ENCODE measurements at places on chromosomes 16 and 17.

DNA sequence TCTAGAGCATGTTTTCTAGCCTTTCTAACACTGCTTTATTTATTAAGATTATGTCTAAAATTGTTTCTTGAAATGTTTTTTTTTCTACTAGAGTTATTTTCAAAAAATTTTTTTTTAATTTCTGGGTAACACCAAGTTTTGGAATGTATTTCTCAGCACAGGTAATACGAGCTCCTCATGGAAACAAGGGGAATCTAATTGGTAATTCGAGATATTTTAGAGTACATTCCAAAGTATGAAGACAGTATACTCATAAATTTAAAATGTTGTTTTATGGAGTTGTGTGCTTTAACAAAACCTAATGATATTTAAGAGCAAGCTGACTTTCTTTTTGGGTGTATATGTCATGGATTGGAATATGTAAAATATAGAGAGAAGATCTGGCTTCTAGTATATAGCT lies 42.4 kb downstream of the OMG start:
- DNase-seq, result peak; percentile 27

GRCh38 chr16:15757630-15758251 lies 99.1 kb downstream of the MYH11 start:
- DNase-seq, result no peak

DNA sequence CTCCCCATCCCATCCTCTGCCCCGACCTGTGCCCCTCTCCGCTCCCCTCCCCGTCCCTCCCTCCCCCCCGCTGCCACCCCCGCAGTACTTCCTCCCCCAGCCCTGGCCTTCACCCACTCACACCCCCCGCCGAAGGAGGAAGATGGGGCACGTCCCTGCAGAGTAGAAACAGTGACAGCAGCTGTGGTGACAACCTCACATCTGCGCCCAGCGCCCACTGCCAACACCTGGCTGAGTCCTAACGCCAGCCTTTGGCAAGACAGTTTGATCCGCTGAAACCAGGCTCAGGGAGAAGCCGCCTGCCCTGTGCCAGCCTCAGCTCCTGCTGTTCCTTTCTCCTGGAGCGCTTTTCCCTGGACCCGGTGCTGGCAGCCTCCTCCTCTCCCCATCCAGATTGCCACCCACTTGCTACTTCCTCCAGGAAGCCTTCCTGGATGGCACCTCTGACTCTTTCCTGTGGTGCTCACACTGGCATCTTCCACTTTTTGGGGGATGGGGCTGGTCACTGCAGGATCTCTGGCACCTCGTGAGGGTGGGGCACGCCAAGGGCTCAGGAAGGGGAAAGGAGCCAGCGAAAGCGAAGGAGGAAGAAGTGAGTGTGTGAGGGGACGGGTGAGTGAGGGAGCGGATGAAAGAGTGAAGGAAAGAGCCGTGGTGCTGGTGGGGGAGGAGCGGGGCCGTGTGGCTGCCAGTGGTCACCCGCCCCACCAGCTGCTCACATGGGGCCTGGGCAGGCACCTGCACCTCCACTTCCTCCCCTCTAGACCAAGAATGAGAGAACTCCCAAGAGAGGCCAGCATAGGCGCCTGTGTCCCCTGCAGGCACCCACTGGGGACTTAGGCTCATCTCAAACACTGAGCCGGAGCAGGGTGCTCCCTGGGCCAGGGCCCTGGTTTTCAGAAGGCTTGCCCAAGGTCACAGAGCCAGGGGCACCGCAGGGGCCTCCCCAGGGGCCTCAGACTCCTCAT lies 27.0 kb downstream of the ZFPM1 start:
- DNase-seq, result no peak

DNA sequence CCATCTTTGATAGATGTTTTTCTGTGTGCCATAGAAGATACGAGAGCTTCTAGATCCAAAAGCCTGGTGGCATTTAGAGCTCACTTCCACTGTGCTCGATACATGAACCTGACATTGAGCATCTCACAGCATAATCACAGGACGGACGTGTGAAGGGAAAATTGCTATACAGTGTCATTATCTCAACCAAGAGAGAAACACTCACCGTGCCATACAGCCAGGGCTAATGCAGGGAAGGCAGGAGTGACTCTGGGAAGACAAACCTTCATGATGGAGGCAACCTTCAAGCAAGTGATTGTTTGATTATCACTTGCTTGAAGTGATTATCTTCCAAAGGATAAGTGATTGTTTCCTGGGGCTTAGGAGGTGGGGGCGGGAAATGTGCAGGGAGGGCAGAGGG lies 218.2 kb upstream of the HSBP1 start:
- no peak for DNase-seq

DNA sequence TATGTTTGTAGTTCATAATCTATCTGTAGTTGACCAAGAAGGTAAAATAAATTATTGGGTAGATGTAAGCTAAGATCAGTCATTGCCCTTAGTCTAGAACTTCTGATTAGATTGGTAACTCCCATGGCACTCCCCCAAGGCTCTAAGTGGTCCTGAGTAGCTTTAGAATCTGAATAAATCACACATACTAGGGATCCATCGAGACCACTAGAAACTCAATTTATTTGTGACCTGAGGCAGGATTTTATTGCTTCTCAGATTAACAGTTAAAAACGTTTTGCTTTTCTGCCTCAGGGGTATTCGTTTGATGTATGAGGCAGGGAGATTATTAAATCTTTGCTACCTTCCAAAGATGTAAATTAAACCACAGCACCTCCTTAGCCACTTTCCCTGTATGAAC lies 24.9 kb downstream of the CMTR2 start:
- no peak for DNase-seq

DNA sequence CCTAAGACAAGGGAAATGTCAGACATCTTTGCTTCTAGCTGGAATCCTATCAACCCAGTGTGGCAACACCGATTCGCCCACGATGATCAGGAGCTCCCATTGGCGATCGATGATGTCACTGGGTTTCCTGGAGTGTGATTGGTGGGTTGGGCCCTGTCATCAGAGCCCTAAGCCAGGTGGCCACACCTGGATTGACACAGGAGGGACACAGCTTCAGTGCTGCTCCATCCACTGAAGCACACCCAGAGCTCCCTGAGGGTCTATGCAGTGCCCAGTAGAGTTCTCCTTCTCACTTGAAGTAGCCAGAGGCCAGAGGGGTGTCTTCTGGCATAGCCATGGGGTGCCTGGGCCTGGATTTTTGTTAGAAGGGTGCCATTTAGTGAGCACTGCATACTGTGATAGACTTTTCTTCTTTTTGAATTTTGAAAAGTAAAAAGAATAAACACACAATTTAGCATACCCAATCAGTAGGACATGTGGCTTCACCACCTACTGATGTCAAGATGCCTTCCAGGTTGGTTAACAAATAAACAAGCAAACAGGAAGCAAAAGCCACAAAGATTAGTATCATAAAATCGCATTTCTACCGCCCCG lies 77.6 kb downstream of the CMIP start:
- no peak for DNase-seq

DNA sequence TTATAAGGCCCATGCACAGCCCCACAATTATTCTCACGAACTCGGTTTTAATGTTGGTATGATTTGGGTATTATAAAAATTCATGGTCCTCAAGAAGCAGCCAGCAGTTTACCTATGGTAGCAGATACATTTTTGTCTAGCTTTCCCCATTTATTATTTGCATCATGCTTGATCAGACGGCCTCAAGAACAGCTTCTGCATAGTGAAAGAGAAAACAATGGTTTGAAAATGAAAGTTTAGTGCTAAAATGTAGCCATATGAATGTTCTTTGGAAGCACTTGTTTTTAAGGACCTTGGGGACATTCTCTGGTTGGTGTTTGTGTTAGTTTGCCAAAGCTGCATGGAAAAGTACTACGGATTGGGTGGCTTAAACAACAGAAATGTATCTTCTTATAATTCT lies 72.4 kb upstream of the CPHXL start:
- no peak for DNase-seq
